Heart right ventricle (tissue), 16 donors: ENCODE measurements at places on chromosomes 6 and 20. TPM values are rescaled to one million over a fixed set of nuclear protein-coding genes. Genes with fewer than 3 reads are reported as not detected.

- H3K27me3 ChIP-seq, result no peaks in the 10 kb centered on the region
- DNase-seq, result no peak
- H3K27ac ChIP-seq, result no peak overlapping the region
- H3K36me3 ChIP-seq, result no peaks in the 10 kb centered on the region
- no peak overlapping the region for H3K4me3 ChIP-seq
- H3K4me1 ChIP-seq, result no peaks in the 10 kb centered on the region
Measured at GRCh38 chr6:85137865-85138264, 312.0 kb upstream of the NT5E start.

LTV1 gene
- 12.6 TPM for total RNA-seq

DNA sequence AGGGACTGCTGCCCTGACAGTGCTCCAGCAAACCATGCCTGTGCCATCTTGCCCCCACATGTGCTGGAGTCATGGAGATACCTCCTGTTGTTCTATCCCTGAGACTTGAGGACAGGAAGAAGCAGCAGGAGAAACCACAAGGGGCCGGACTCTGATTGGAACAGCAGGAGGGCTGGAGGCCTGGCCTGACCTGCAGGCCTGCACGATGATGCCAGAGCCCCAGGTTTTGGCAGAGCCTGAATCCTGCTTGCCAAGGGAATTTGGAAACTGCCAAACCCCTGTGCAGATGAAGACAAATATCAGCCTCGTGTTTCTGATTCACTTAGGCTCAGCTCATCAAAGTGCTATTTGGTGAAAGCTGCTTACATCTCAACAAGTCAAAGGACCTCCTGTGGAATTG lies 177.6 kb downstream of the MAFB start:
- H3K4me1 ChIP-seq, result no peaks in the 10 kb centered on the region
- no peak for DNase-seq
- H3K27me3 ChIP-seq, result no peaks in the 10 kb centered on the region
- H3K27ac ChIP-seq, result no peak overlapping the region
- no peak overlapping the region for H3K4me3 ChIP-seq

UNC5CL gene
- total RNA-seq, result 0.33 TPM

KIF13A gene
- total RNA-seq, result 126 TPM

TXNDC5 gene
- 34.7 TPM for total RNA-seq

- no peaks in the 10 kb centered on the region for H3K36me3 ChIP-seq
- peaks cover 55% of the 10 kb centered on the region for H3K27me3 ChIP-seq
- H3K4me3 ChIP-seq, result peak within 1 kb of the TSS; percentile 24
Measured at GRCh38 chr6:3227363-3228045, at the start of gene TUBB2B. TSS of gene TUBB2B (minus strand) at chr6:3227653. CDS start at chr6:3227543, 110 bp downstream.

DNA sequence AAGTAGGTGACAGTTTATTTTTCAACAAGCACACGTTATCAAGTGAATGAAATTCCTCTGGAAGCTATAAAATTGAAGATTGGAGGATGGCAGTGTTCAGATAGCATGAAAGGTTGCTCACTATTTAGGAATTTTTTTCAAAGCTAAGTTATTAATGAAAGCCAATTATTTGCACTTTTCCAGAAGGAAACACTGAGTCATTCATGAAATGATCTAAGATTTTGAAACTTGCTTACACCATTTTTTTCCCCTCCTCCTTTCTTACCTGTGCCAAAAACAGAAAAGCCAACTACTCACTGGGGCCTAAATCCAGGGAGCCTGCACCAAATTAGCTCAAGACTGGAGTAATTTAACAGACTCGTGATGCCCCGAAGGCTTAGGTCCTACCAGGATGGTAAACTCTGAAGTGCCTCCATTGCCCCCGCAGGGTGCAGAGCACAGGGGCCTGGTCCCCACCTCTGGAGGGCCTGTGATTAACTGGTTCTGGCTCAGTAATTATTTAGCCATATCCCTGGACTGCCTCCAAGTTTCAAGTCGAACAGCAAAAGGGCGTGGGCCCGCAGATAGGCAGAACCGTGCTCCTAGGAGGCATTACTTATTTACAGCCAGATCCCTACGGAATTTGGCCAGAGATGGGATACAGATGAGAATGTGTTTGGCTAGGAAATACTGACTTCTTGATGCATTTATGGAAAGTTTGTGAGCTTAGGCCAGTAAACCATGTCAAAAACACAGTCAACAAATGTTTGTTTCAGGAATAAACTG lies 28.0 kb upstream of the ZNF217 start:
- peak overlapping the region; percentile 87 for H3K27ac ChIP-seq
- no peaks in the 10 kb centered on the region for H3K27me3 ChIP-seq
- peak; percentile 40 for DNase-seq
- no peak overlapping the region for H3K4me3 ChIP-seq
- peaks cover 37% of the 10 kb centered on the region for H3K4me1 ChIP-seq
- H3K36me3 ChIP-seq, result no peaks in the 10 kb centered on the region

PREX1 gene
- 4.6 TPM for total RNA-seq
